ENCODE measurements at places on chromosomes 1 and 21.
A peak's percentile ranks its signal among the peaks of the same experiment; 100 is the strongest.

DNA sequence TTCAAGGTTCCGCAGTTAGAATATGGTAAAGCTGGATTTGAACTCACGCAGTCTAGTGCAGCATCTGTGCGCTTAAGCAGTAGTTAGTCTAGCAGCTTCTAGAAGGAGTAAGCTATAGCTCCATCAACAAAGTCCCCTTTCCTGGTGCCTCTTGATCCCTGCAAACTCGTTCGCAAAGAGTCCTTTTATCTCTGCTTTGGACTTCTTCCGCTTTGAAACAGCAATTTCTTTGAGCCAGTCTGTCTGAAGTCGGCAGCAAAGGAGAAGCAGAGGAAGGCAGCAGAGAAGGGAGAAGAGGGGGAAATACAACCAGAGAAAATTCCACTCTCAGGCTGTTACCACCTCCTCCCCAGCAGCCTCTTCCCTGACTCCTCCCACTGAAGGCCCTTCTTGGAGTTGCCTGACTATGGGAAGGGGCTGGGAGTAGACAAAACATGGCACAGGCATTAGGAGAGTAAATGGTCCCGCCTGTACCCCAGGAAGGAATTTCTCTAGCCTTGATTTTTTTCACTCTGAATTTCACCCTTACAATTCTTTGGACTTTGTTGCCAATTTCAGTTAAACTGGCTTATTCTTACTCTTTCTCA lies 25.9 kb downstream of the HSD3B2 start:
- peaks cover 12% of the 10 kb centered on the region for H3K27me3 ChIP-seq
- H3K4me3 ChIP-seq, result no peak overlapping the region
- no peaks in the 10 kb centered on the region for H3K36me3 ChIP-seq
- no peak for DNase-seq
- no peaks in the 10 kb centered on the region for H3K4me1 ChIP-seq
- no peak overlapping the region for H3K27ac ChIP-seq

- H3K4me1 ChIP-seq, result peaks cover 38% of the 10 kb centered on the region
- H3K27ac ChIP-seq, result peak overlapping the region; percentile 80
- no peaks in the 10 kb centered on the region for H3K27me3 ChIP-seq
- no peak overlapping the region for H3K4me3 ChIP-seq
- no peak for DNase-seq
Observed at GRCh38 chr21:16308269-16308668, 578.5 kb downstream of the USP25 start.

DNA sequence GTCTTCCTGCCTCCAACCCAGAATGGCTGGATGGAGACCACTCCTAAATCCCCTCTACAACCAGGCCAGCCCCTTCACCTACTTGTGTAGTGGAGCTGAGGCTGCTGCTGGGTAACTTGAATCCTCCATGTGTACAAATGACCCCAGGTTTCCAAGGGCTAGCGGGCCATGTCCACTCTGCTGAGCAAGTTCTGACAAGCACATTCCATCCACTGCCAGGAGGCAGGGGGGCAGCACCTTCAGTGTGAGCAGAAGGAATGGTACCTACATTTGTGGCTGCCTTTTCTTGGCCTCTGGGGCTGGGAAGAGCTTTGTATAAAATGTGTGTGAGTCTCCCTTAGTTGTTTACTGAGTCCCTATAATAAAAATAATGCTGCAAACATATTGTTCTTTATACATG lies 14.5 kb downstream of the KIAA0040 start:
- no peaks in the 10 kb centered on the region for H3K36me3 ChIP-seq
- H3K4me1 ChIP-seq, result no peaks in the 10 kb centered on the region
- H3K27ac ChIP-seq, result no peak overlapping the region
- H3K27me3 ChIP-seq, result peaks cover 2% of the 10 kb centered on the region

- no peaks in the 10 kb centered on the region for H3K36me3 ChIP-seq
- H3K27me3 ChIP-seq, result peaks cover 79% of the 10 kb centered on the region
- no peak overlapping the region for H3K27ac ChIP-seq
- H3K4me3 ChIP-seq, result no peak overlapping the region
- DNase-seq, result no peak
Observed at GRCh38 chr1:38539931-38540330, 319.6 kb downstream of the RRAGC start.

DNA sequence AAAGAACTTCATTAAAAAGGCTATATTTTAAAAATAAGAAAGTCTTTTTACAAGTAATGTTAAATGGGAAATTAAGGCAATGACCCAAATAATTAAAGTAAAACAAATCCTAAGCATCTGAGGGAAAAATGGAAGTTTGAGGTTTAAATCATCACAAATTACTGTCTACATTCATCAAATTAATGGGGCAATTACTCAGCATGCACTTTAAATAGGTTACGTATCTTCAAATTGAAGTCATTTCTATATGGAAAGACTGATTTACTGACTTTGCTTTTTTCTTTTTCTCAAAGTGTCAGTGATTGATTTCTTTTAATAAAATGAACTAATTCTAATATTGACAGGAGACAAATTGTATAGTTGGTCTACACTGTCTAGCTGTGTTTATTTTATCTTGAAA lies 1452.3 kb downstream of the NCAM2 start:
- H3K27ac ChIP-seq, result no peak overlapping the region
- H3K4me3 ChIP-seq, result no peak overlapping the region
- no peaks in the 10 kb centered on the region for H3K36me3 ChIP-seq
- peaks cover 9% of the 10 kb centered on the region for H3K27me3 ChIP-seq
- no peaks in the 10 kb centered on the region for H3K4me1 ChIP-seq

- peaks cover 33% of the 10 kb centered on the region for H3K27me3 ChIP-seq
- no peak for DNase-seq
- H3K4me3 ChIP-seq, result no peak overlapping the region
- peaks cover 4% of the 10 kb centered on the region for H3K4me1 ChIP-seq
Observed at GRCh38 chr1:167456926-167457325, 61.4 kb downstream of the CD247 start.

GRCh38 chr1:245108909-245109308 lies 45.9 kb upstream of the KIF26B start:
- no peak overlapping the region for H3K27ac ChIP-seq
- H3K36me3 ChIP-seq, result no peaks in the 10 kb centered on the region
- H3K4me1 ChIP-seq, result peaks cover 10% of the 10 kb centered on the region
- no peak for DNase-seq

DNA sequence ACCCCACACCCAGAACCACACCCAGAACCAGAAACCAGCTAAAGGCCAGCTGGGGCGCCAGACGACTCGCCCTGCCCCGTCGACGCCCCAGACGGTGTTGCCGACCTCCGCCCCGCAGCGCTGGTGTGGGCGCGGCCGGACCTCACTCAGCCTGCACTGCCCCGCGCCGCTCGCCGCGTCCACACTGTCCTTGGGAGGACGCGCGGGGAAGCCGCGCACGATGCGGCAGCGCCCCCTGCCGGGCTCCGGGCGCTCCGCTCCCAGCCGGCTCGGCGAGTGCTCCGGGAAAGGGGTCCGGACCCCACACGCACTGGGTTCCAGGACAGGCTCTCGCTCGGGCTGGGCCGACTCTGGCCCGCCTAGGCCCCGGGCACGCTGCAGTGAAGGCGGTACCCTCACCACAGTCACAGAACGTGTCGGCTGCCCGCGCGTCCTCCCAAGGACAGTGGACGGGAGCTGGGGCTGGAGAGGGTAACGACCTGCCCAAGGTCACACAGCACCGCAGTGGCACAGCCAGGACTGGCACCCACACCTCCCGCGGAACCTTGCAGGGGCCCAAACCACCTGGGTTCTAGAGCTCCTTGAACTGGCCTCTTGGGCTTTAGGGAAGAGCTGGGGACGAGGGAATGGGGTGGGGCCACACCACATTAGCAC lies 90.2 kb downstream of the DMRTA2 start:
- no peak overlapping the region for H3K27ac ChIP-seq
- H3K4me3 ChIP-seq, result peak overlapping the region; percentile 39
- H3K36me3 ChIP-seq, result no peaks in the 10 kb centered on the region
- peaks cover 93% of the 10 kb centered on the region for H3K27me3 ChIP-seq
- DNase-seq, result peak; percentile 38

GRCh38 chr1:109388208-109388711 lies 9.5 kb downstream of the SORT1 start:
- H3K4me3 ChIP-seq, result no peak overlapping the region
- H3K27me3 ChIP-seq, result no peaks in the 10 kb centered on the region
- no peak overlapping the region for H3K27ac ChIP-seq
- peaks cover 16% of the 10 kb centered on the region for H3K4me1 ChIP-seq
- no peak for DNase-seq
- peaks cover 9% of the 10 kb centered on the region for H3K36me3 ChIP-seq

DNA sequence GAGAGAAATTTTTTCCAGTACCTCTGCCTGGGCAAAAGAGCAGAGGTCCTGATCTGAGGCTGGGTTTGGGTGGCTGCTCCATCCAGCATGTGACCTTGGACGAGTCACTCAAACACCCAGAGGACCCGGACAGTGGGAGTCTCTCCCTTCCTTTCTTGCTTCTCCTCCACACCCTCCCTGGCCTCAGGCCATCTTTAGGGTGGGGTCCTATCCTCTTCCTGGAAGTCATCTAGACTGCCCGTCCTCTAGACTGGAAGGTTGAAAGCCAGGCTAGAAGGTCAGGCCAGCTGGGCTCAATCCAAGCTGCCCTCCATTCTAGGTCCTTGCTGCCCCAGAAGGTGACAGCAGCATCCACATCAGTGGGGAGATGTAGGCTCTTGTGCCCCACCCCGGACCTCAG lies 599.5 kb downstream of the MATN1 start:
- H3K36me3 ChIP-seq, result no peaks in the 10 kb centered on the region
- H3K4me1 ChIP-seq, result peaks cover 7% of the 10 kb centered on the region
- no peak for DNase-seq
- H3K27me3 ChIP-seq, result peaks cover 78% of the 10 kb centered on the region
- no peak overlapping the region for H3K4me3 ChIP-seq

DNA sequence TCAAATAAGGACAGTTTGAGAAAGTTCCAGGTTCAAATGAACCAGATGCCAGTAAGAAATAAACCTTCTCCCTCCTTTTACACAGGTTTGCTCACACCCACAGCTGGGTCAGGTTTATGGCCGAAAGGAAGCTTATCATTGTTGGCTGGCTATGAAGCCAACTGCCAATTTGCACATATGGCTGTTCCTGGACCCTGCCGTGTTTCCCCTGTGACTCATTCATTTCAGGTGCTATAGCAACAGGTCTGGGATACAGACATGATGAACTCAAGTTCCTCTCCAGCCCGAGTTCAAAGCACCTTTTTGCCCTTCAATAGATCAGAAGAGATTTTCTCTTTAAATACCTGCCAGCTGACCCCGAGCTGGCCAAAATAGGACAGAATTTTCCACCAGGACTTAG lies 134.4 kb upstream of the SMYD2 start:
- peaks cover 1% of the 10 kb centered on the region for H3K27me3 ChIP-seq
- H3K4me1 ChIP-seq, result peaks cover 1% of the 10 kb centered on the region
- H3K4me3 ChIP-seq, result no peak overlapping the region
- no peaks in the 10 kb centered on the region for H3K36me3 ChIP-seq
- H3K27ac ChIP-seq, result no peak overlapping the region

DNA sequence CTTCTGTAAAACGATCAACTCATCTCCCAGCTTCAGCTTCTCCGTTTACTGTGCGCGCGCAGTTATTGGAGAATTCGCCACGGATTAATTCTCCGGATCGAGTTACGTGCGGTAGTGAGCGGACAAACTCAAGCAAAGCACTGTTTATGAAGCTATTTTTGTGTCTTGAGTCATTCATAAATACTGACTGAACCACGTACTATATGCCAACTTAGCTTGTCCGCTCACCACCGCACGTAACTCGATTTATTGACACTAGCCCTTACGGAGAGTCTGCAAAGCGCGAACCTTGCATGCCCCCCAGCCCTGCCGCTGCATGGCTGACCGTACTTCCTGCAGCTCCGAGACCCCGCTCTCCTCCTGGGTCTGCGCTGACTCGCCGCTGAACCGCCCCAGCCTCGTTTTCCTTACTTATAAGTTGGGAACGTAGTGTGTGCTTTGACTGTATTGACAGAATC lies 773 bp downstream of the CHD1L start:
- peaks cover 43% of the 10 kb centered on the region for H3K4me1 ChIP-seq
- peak; percentile 49 for DNase-seq
- peak overlapping the region; percentile 80 for H3K27ac ChIP-seq
- H3K36me3 ChIP-seq, result no peaks in the 10 kb centered on the region
